ENCODE measurements at places on chromosomes 7 and 10.

DNA sequence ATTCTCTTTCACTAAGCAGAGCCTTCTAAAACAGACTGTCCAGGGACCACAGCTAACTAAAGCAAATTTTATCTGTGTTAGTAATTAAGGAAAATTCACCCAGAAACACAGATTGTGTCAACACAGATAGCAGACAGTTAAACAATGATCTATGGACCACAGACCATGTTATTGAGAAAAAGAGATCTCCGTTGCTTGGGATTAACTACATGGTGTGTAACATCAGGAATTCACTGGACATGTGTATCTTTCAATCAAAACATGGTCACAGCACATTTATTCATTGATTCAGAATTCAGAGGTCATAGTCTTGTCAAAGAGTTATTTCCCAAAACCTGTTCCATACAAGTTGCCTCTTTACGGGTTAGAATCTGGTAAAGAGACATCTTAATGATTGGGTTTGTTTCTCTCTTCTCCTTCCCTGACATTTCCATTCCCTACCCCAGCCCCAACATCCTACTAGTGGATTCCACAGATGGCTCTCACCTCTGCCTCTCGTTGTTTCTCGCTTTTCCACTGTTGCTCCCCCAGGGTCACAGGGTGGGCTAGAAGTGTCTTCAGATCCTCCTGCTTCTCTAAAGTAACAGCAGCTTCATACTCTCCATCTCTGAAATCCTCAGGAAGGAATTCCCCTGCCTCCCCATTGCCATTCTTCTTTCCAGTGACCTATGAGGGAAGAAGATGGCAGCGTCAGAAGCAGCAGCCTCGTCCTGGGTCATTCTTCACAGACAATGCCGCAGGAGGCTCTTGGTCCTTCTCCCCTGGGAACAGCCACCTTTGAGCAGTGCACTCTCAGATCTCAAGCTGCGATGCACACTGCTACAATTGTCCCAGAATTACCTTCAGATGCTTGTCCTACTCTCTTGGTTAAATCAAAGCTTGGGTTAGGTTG, 958 bp downstream of the ANKRD1 start:
- no peak for DNase-seq
- H3K36me3 ChIP-seq, result no peaks in the 10 kb centered on the region
- no peak overlapping the region for H3K4me3 ChIP-seq
- no peaks in the 10 kb centered on the region for H3K27me3 ChIP-seq

DNA sequence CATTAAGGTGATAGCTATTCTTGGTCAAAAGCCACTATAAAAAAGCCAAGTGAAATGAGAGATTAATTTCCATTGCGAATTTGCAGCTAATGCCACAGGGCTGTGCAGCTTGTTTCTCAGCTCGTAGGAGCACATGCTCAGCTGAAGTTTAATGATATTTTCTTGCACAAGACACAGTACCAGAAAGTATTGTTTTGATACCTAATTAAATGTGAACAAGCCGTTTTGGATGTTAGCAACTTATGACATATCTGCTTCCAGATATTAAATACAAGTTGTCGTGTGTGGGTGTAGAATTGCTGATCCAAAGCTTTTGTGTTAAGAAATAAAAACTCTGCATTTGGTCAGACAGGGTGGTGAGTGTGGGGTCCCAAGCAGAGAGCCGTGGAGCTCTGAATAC, 47.2 kb downstream of the ADARB2 start:
- H3K4me1 ChIP-seq, result no peaks in the 10 kb centered on the region
- no peak overlapping the region for H3K4me3 ChIP-seq
- peaks cover 6% of the 10 kb centered on the region for H3K27me3 ChIP-seq
- DNase-seq, result no peak

- no peak for DNase-seq
- H3K27me3 ChIP-seq, result no peaks in the 10 kb centered on the region
- no peaks in the 10 kb centered on the region for H3K36me3 ChIP-seq
- H3K27ac ChIP-seq, result peak overlapping the region; percentile 48
- H3K4me1 ChIP-seq, result peaks cover 24% of the 10 kb centered on the region
- no peak overlapping the region for H3K4me3 ChIP-seq
These were observed 9.6 kb downstream of the TRIM56 start for GRCh38 chr7:101094791-101095375.

DNA sequence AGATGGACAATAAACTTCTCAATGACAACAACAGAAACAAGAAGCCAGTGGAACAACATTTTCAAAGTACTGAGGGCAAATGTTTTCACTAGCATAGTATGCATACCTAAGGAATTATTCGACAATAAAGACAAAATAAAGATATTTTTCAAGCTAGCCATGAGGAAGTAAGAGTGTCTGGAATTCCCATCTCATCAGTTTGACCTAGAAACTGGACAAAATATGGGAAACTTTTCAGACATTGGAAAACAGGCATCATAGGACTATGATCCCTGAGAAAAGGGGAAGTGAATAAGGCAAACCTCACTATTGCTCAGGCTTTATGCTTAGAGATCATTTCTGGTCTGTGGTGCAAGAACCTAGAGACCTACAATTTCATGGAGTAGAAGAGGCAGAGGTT, 86.3 kb downstream of the OAT start:
- DNase-seq, result no peak
- H3K27me3 ChIP-seq, result no peaks in the 10 kb centered on the region

DNA sequence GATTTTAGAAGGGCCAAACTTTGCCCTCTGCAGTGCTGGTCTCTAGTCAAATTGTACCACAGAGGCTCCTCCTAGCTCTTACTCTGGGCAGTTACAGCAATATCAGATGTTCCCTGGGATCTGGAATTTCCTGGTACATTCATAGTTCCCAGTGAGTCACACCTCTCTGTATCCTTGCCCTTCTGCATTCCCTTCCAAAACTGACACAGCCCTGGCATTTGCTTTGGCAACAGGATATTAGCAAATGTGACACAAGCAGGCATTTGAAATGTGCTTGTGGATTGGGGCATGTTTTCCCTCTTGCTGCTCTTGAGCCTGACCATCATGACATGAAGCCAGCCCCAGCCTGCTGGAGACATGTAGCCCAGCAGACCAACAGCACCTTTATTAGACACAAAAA, 284.7 kb upstream of the AKR1E2 start:
- no peaks in the 10 kb centered on the region for H3K4me1 ChIP-seq
- H3K27me3 ChIP-seq, result no peaks in the 10 kb centered on the region
- DNase-seq, result peak; percentile 84
- H3K27ac ChIP-seq, result peak overlapping the region; percentile 83

- peaks cover 17% of the 10 kb centered on the region for H3K4me1 ChIP-seq
- no peaks in the 10 kb centered on the region for H3K27me3 ChIP-seq
- peak; percentile 25 for DNase-seq
- peaks cover 5% of the 10 kb centered on the region for H3K36me3 ChIP-seq
These were observed 520 bp downstream of the MOSPD3 start for GRCh38 chr7:100612730-100613390.

- no peaks in the 10 kb centered on the region for H3K27me3 ChIP-seq
- no peak for DNase-seq
- peak overlapping the region; percentile 43 for H3K27ac ChIP-seq
- H3K4me3 ChIP-seq, result no peak overlapping the region
- peaks cover 17% of the 10 kb centered on the region for H3K4me1 ChIP-seq
- H3K36me3 ChIP-seq, result peaks cover 7% of the 10 kb centered on the region
These were observed 35.2 kb downstream of the GBF1 start for GRCh38 chr10:102280397-102281101.

DNA sequence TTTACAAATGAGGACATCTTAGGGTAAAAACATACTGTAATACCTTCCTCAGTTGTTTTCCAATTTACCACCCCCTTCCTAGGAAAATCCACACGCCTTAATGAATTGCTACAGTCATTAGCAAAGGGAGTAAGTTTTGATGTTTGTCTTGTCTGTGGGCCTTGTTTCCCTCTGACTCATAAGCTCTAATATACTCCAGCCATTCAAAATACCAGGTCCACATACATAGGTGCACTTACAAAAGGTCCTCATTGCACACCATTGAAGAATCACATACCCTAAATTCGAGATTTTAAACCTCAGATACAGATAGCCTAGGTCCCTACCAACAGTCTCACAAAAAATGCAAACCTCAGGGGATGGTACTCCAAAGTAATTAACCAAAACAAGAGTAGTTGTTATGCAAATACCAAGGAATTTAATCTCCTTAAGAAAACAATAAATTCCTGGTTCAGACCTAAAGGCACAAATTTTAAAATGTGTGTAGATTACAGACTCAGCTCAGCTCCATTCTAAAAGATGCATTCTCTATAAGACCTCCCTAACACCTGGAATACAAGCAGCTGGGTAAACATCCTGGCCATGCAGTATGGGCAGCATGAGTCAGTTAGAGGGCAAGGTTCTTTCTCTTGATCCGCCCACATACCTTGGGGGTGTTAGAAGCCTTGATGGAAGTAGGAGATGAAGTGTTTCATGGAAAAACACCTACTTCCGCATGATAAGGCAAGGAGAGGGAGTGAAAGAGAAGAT, 3.0 kb upstream of the LIPK start:
- H3K4me3 ChIP-seq, result no peak overlapping the region
- H3K27ac ChIP-seq, result no peak overlapping the region
- DNase-seq, result no peak
- no peaks in the 10 kb centered on the region for H3K4me1 ChIP-seq
- no peaks in the 10 kb centered on the region for H3K36me3 ChIP-seq
- H3K27me3 ChIP-seq, result no peaks in the 10 kb centered on the region

GRCh38 chr7:75567948-75568595, 76.0 kb downstream of the SPDYE5 start:
- no peaks in the 10 kb centered on the region for H3K4me1 ChIP-seq
- H3K4me3 ChIP-seq, result no peak overlapping the region
- DNase-seq, result no peak
- peaks cover 68% of the 10 kb centered on the region for H3K36me3 ChIP-seq
- H3K27ac ChIP-seq, result no peak overlapping the region

GRCh38 chr10:121455377-121455776, 142.9 kb downstream of the FGFR2 start:
- DNase-seq, result no peak
- no peaks in the 10 kb centered on the region for H3K27me3 ChIP-seq
- no peak overlapping the region for H3K27ac ChIP-seq
- H3K4me3 ChIP-seq, result no peak overlapping the region
- no peaks in the 10 kb centered on the region for H3K36me3 ChIP-seq
- no peaks in the 10 kb centered on the region for H3K4me1 ChIP-seq

GRCh38 chr7:138095972-138096935, 20.0 kb downstream of the AKR1D1 start:
- no peak overlapping the region for H3K4me3 ChIP-seq
- H3K36me3 ChIP-seq, result no peaks in the 10 kb centered on the region
- H3K27ac ChIP-seq, result no peak overlapping the region
- DNase-seq, result no peak

DNA sequence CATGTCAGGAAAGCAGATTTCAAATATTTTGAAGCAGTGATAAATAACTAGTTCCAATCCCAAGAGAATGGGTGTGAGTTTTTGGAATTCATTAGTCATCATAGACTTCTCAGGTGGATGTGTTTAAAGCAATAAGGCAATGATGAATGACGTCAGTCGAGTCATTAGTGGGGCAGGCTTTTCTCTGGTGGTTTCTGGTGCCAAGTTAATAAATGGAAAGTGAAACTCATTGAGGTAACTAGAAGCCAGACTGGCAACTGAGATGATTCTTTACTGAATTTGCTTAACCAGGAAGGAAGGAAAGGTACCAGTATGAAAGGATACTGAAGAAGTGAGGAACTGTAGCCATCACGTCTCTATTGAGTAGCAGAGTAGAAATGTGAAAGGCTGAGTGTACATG, 311.0 kb downstream of the GPAM start:
- H3K27ac ChIP-seq, result no peak overlapping the region
- DNase-seq, result no peak
- no peaks in the 10 kb centered on the region for H3K27me3 ChIP-seq
- H3K4me1 ChIP-seq, result no peaks in the 10 kb centered on the region
- H3K36me3 ChIP-seq, result no peaks in the 10 kb centered on the region
- no peak overlapping the region for H3K4me3 ChIP-seq

DNA sequence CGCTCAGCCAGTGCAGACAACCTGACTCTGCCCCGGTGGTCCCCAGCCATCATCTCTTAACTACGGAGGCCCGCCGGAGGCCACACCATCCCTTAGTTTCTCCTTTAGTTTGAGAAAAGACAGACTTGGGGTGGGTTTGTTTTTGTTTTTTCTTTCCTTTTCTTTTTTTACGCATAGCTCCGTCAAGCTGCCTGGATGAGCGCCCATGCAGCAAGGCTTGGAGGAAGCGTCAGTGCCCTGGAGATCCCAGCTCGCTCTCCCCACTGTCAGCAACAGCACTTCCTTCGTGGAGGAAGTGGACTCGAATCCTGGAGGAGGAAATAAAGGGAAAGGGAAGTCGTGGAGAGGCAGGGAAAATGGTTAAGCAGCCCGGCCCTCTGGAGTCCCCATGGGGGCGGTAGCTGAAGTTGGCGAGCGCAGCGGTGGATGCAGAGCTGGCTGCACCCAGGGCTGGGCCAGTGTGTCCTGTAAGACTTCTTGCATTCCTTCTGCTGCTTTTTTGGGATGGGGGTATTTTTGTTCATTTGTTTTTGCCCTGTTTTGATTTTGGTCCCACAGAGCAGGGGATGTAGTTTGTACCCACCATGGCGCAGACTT, 35.9 kb upstream of the GJD4 start:
- H3K27me3 ChIP-seq, result no peaks in the 10 kb centered on the region
- H3K4me1 ChIP-seq, result peaks cover 23% of the 10 kb centered on the region
- no peak for DNase-seq

DNA sequence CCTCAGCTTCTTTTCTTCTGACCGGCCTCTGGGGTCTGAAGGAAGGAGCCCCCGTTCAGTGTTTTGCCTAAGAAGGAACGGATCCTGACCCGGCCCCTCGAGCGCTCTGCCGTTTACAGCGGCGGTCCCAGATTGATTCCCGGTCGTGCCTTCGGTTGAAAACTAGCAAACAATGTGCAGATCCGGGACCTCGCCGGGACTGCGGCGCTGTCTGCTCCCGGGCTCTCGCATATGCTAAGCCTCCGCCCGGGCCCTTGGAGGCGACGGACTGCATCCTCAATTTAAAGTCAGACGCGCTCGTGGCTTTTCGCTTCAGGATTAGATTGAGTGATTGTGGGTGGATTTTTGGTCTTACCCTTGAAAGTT, 559 bp downstream of the DBF4 start:
- H3K4me3 ChIP-seq, result peak overlapping the region; percentile 93
- no peaks in the 10 kb centered on the region for H3K4me1 ChIP-seq
- no peaks in the 10 kb centered on the region for H3K27me3 ChIP-seq
- H3K27ac ChIP-seq, result peak overlapping the region; percentile 94
- no peaks in the 10 kb centered on the region for H3K36me3 ChIP-seq

- H3K36me3 ChIP-seq, result no peaks in the 10 kb centered on the region
- no peaks in the 10 kb centered on the region for H3K27me3 ChIP-seq
- DNase-seq, result no peak
- no peak overlapping the region for H3K4me3 ChIP-seq
- H3K27ac ChIP-seq, result no peak overlapping the region
- H3K4me1 ChIP-seq, result no peaks in the 10 kb centered on the region
These were observed 191.7 kb upstream of the SLC26A5 start for GRCh38 chr7:103637726-103638125.

DNA sequence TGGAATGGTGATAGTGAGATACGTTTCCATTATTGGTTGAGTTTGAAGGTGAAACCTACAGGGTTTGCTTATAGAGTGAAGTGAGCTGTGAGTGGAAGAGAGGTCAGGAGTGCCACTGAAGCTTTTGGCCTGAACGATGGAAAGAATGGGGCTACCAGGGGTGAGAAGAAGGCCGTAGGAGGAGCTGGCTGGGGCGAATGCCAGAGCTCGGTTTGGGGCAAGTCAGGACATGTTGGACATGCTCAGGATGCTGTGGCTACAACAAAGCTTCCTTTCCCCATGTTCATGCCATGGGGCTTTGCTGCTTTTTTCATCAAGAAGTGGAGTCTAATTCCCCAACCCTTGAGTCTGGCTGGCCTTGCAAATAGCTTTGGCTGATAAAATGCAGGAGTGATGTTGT, 253.7 kb downstream of the GLRX3 start:
- no peak overlapping the region for H3K4me3 ChIP-seq
- peaks cover 27% of the 10 kb centered on the region for H3K4me1 ChIP-seq
- H3K36me3 ChIP-seq, result no peaks in the 10 kb centered on the region
- no peak overlapping the region for H3K27ac ChIP-seq
- no peaks in the 10 kb centered on the region for H3K27me3 ChIP-seq

- H3K4me1 ChIP-seq, result no peaks in the 10 kb centered on the region
- H3K36me3 ChIP-seq, result no peaks in the 10 kb centered on the region
These were observed 101.0 kb upstream of the NFE2L3 start for GRCh38 chr7:26051021-26051420.
